ENCODE measurements at places on chromosomes 4 and X.

DNA sequence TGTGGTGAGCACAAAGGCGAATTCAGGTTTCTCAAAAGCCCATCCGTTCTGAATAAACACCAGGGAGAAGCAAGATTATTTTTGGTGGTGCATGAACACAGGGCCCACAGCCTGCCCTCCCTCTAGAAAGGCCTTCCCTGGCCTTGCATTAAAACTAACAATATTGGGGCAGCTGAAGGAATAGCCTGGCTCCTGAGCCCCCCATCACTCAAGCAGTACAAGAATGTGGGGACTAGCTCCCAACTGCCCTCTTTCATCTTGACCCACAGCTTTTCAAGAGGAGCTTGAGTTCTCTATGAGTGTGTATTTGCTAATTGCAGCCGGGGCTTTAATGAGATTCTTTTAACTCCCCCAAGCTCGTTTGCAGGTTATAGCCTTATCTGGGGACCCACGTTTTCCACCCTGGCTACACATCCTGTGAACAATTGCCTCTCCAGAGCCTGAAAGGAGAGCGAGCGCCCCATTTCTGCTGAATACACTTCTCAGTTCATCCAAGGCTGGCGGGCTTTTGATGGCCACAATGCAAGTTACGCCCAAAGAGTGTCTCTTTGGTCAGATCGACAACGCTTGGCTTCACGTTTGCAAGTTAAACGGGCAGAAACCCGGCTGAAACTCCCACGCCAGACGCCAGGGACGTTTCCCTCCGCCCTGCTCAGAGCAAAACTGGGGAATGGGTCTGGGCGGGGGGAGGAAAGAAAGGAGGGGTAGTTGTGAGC, 4.7 kb upstream of the GSX2 start:
- no peak for DNase-seq

- DNase-seq, result no peak
These were observed 68.2 kb downstream of the NYX start for GRCh38 chrX:41515376-41515775.

DNA sequence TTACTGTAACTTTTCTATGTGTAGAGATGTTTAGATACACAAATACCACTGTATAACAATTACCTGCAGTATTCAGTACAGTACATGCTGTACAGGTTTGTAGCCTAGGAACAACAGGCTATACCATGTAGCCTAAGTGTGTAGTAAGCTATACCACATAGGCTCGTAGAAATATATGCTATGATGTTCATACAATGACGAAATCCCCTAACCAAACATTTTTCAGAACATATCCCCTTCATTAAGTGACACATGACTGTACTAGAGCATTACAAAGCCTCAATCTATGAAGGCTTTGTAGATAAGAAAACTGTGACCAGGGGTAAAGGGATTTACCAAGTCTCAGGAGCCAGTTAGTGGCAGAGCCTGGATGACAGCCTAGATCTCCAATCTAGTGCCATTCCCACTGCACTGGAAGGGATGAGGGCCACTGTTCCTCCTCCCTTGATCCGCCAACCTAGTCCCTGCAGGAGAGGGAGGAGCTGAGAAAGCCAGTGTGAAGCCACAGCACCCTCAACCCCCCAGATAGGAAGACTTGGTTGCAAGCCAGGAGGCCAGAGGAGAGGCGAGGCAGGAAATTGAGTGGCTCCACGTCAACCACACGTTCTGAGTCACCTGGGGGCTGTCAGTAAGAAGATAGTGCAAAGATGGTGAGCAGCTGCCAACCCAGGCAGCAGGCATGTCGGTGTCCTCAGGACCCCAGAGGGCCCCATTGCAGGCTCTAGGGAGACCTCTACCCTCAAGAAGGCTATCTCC, 227.7 kb downstream of the BCOR start:
- no peak for DNase-seq

- DNase-seq, result no peak
These were observed 26.1 kb downstream of the ARHGEF6 start for GRCh38 chrX:136754651-136755050.
